Right forelimb (tissue), 1 donor: ENCODE measurements at places on chromosomes 2 and 18.
A peak's percentile ranks its signal among the peaks of the same experiment; 100 is the strongest.

- DNase-seq, result no peak
These were observed 28.0 kb upstream of the KCMF1 start for GRCh38 chr2:84942964-84943421.

DNA sequence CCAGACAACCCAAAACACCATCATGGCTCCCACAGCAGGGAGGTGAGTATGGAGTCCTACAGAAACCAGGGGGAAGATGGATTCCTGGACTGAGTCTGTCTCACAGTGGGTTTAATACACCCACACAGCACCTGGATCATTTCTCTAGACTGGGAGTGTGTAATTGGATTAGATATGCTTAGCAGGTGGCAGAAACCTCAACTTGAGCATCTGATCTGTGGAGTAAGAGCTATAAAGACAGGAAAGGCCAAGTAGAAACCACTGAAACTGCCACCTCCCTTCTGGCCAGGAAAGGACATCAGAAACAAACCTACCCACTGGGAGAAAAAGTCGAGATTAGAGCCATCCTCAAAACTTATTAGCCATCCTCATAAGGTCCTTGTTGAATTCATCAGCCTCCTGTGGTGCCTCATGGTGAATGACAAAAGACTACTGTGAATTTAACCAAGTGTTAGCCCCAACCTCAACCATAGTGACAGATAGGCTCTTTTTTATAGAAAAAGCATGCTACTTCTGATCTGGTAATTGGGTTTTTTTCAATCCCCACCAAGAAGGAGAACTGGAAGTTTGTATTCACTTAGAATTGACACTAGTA, 28.1 kb upstream of the CHST9 start:
- no peak for DNase-seq

DNA sequence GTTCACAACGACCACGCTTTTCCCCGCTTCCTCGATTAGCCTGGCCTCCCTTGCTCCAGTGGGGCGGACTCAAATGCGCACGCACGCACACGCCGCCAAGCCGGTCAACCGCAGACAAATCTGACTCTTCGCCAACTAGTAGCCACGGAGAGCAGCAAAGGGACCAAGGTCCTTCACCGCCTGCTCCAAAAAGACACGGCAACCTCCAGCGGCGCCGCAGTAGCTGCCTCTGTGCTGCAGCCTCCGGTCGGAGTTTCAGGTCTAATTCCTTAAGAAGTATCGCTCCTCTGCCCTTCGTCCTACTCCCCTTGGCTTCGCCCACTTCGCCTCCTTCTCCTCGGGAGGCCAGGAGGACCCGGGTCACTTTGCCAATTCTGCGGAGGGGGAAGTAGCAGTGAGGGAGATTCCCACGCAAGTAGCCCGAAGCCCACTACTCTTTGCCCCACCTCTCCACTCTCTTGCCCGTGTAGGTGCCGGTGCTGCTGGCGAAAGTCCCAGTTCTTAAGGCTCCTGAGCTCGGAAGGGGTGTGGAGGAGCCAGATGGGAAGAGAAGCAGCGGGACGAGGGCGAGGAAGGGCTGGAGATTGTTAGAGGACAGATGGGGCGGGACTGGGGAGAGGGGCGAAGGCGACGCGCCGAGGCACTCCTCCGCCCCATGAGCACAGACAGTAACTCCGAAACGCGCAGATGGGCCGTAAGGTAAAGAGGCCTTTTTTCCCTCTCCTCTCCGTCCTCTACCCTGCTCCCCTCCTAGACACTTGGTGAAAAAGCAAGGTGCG, 615 bp downstream of the AKAIN1 start:
- no peak for DNase-seq

DNA sequence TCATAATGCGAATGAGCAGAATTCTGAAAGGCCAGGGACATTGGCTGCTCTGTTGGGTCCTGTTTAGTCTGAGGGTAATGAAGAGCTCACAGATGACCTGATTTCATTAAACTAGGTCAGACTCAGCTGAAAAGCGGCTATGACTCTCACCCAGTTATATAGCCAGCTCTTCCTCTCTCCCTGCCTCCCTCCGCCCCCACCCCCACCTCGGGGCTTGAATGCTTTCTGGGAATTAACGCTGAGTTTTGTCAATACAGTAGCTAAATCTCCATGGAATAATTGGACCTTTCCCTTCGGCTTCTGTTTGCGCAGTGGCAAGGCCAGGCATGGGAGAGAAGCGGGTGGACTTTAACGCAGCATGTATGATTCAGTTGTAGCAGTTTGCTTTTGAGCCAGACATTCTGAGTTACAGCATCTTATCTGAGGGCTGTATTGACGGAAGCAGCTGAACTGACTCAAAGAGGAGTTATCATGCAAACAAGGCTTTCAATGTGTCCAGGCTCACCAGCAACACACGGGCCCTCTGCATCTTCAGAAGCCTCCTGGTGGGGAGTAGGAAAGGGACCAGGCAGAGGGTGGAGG, 110.6 kb downstream of the MYCN start:
- DNase-seq, result no peak

GRCh38 chr2:25168256-25169072, at the start of gene POMC:
Gene POMC, minus strand, starts transcription at chr2:25168580. Its CDS starts 3,808 bp downstream, at chr2:25164772.
- DNase-seq, result peak; percentile 55

DNA sequence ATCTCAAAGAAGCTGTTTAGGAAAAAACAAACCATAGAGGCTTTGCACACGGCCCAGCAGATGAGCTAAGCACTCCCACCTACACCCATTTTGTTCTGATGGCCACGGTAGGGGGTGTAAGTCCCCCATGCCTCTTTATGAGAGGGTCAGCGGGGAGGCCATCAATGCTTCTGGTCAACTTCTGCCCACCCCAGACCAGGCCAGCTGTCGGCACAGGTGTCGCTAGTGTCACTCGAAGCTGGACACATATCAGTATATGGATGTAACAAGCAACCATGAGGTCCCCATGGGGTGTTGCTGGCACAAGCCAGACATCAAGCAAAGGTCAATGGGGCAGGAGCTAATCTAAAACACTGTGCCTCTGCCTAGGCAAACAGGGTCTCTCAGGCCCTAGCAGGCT, 23.7 kb upstream of the SLC35F6 start:
- DNase-seq, result no peak

DNA sequence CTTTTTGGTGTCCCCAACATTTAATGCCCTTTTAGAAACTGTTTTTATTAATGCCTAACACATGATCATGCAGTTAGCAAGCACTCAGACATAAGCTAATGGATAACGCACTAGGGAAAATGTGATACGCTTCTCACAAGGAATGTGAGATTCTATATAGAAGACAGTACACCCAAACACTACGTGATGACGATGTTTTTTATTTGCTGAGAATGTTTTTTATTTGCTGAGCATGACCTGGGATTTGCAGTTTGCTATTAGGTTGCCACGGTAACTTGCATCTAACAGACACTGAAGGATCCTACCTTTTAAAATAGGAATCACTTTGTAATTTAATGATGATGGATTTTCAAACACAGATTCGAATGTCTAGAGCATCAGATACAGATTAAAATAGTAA, 4.9 kb downstream of the SMC6 start:
- no peak for DNase-seq

DNA sequence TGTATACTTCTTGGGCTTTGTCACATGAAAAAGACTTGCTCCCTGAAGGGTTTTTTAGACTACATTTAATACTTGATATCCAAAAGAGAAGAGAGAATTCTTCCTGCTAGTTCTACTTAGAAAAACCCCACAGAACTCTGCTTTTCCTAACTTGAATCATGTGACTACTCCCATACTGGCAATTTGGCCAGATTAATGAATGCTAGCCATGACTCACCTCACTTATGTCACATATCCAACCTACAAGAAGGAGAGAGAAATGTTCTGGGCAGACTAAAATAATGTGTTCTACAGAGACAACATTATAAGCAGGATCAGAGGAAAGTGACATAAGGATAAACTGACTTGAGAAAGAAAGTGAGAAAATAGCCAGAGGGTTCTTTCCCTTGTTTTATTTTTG, 249.3 kb upstream of the GULP1 start:
- no peak for DNase-seq

DNA sequence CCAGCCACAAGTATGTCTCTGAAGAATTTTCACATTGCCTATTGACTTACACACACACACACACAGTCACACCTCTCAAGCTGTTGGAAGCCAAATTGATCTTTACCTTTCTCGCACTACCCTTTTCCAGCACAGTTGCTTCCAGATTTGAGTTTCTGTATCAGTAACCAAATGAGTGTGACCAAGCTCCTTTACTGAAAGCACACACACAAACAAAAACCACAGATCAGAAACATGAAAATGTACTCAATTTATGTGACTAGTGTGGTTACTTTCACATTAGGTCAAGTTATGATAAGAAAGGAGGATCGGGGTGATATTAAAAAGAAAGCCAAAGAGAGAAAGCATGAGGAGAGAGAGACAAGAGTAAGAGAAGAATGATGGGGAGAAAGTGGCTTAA, 993.9 kb upstream of the POU3F3 start:
- no peak for DNase-seq

GRCh38 chr18:56108478-56109367, 520.7 kb upstream of the TCF4 start:
- DNase-seq, result no peak

DNA sequence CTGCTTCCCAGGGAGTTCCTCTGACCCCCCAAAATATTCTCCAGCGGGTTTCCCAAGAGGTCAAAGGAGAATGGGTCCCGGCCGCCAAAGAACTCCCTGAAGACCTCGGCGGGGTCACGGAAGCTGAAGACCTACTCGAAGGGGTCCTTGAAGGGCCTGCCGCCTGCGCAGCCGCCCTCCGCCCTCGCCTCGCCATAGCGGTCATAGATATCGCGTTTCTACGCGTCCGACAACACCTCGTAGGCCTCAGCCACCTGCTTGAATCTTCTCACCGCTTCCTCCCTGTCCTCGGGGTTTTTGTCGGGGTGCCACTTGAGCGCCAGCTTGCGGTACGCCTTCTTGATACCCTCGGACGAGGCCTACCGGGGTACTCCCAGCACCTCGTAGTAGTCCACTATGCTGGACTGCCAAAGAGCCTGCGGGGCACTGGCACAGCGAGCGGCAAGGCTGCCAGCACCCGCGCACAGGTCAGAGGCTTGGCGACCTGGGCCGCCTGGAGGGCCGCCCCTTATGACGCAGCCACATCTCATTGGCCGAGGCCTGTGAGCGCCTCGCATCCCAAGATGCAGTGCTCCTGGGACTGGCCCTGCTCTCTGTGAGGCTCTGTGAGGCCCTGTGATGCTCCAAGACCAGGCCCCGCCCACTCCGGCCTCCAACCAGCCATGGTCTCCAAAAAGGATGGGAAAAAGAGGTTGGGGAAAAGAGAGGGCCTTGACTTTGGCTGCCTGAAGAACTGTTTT, 5.0 kb upstream of the UGT1A1 start:
- no peak for DNase-seq

DNA sequence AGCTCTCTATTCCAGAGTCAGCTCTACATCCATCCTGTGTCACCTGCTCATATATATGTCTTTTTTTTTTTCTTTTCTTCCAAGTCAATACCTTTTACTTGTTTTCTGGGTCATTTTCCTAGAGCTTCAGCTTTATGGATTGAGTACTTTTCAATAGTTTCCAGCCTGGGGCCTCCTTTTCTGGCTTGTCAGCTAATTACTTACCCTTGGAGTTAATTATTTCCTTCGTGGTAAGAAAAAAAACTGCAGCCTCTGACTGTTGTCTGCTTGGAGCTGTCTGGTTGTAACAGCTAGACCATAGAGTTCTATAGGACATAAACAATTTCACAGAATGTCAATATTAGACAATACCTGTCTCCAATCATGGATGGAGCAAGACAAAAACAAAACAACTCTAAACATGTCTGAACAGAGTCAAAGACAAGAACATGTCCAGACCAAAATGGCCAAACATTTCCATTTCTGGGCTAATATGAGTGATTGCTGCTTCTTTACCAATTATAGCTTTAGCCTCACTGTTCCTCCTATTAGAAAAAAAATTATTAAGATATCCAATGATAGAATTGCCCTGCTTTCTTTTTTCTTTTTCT, 643.1 kb downstream of the SLC4A3 start:
- no peak for DNase-seq

DNA sequence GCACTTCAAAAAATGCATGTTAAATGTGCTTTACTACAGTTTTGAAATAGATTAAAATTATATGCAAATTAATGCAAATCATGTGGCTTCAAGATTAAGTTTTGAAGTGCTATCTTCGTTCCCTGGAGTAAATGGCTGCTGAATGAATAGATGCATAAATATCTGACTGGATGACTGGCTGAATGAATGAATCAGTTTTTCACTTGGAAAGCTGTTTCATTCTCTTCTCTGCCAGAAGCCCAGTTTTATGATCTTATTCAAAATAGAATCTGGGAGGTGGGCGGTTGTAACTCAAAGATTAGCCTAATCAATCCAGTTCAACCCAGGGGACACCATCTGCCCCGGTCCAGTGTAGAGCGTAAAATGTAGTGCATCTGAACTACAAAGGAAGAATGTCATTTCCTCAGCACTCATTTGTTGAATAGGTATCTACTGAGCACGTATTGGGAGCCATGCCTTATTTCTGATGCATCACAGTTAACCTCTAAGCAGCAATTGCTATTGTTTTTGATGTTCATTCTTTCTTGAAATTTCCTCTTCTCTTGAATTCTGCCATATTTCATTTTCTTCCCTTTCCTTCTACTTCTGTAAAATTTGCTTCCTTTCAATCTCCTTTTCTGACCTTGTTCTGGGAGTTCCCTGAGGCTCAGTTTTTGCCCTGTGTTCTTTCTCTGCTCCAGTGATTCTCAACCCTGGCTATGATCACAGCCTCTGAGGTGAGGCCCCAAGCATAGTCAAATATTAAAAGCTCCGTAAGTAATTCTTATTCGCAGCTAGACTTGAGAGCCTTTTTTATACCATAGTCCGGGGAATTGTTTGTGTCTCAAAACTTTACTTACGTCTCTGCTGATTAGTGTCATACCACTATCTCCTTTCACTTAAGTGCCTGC, 282.7 kb downstream of the PARD3B start:
- no peak for DNase-seq

- DNase-seq, result no peak
These were observed 148.9 kb upstream of the CCDC195 start for GRCh38 chr2:224865016-224865415.

DNA sequence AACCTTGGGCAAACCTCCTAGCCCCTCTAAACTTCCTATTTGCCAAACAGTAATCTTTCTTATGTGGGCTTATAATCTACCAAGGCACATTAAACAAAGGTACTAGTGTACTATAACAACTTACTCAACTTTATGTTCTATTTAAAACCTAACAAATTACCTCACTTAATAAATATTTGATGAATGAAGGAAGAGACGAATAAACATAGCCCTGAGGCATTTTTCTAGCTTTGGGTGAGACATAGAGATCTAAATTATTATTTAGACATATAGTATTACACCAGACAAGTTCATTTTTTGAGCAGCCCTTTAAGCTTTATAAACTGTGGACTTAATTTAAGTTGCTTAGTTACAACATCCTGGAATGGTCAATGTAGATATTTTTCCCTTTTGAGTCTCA, 104.6 kb downstream of the UNC80 start:
- DNase-seq, result no peak

DNA sequence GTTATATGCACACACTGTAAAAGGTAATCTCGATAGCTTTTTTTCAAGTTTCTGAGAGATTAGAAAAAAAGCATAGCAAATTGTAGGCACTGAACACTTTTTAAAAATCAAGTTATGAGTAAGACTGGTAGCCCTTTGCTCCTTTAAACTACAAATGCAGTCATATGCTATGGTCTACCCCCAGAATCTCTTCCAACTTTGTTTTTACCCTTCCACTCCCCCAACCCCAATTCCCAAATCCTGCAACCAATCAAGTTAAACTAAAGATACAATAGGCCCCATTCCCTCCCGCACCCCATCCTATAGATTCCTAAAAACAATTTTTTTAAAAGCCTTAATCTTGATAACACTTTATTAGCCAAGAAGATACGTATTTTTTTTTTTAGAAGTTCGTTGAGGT, 752 bp upstream of the BAZ2B start:
- DNase-seq, result no peak
